ENCODE measurements at places on chromosomes 7 and 10.

- no peak for DNase-seq
Observed at GRCh38 chr7:1845536-1846311, 175.6 kb downstream of the ELFN1 start.

- DNase-seq: no peak
Observed at GRCh38 chr7:128053023-128053422, 21.8 kb upstream of the LRRC4 start.

DNA sequence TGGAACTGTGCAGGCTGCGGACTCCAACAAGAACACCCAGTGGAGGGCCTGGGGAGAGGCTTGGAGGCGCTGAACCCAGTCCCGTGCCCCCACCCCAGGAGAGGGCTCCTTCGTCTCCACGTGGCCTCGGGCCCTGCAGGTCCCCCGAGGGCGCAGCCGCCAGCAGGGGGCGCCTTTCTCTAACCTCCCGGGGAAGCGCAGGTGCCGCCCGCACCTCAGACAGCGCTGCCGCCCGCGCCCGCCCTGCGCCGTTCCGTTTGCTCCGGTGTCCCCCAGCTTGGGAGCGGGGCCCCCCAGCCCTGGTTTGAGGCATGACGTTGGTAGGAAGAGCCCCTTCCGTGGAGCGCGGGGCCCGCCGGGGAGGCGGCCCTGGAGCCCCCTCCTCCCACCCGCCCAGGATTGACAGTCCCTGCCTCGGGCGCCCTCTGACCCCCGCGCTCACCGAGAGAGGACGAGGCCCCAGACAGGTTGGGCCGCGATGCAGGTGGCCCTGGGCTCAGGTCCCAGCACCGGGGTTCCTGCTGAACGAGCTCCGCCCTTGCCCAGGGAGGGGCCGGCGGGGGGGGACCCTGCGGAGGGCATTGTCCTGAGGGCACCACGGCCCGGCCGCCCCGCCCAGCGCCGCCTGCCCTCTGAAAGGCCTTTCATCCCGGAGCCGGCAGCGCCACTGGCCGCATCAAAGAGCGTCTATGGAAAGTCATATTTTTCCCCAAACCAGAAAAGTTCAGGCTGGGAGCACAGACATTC, 42.8 kb downstream of the FOXL3 start:
- DNase-seq: peak; percentile 98

DNA sequence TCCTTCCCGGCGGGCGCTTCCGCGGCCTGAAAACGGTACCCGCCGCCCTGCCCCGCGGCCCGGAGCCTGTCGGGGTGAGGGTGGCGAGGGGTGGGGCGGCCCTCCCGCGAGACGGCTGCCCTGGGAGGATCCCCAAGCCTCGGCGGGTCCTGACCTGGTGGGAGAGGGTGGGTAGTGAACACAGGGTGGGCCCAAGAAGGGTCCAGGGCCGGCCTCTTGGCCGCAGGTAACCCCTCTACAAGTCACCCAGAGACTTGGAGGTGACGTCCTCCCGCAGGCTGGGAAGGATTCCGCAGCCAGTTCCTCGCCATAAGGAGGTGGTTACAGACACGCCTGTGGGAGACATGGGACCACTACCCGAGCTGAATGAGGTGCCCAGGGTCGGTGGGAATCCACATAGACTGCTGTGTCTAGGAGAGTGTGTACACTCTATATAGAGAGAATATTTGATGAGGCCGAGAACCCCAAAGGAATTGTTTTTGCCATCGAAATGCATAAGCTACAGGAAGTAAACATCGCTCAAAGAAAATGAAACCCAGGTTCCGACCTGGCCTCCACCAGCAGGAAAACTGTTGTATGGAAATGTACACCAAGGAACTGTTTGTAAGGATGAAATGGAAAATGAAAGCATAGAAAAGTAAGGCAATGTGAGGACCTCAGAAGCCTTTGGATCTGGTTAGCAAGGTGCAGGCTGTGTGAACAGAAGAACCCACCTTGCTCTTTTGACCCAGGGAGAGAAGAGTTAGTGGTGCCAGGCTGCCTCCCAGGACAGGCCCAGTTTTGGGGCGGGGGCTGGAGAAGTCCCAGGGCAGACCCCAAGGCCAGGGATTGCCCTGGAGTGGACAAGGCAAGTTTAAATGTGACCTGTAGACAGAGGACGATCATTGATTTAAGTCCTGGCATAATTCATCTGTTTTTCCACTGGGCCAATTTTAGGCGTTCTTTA, 659 bp downstream of the OPTN start:
- peak; percentile 56 for DNase-seq

- no peak for DNase-seq
Observed at GRCh38 chr10:79099898-79100448, 31.2 kb downstream of the ZMIZ1 start.

DNA sequence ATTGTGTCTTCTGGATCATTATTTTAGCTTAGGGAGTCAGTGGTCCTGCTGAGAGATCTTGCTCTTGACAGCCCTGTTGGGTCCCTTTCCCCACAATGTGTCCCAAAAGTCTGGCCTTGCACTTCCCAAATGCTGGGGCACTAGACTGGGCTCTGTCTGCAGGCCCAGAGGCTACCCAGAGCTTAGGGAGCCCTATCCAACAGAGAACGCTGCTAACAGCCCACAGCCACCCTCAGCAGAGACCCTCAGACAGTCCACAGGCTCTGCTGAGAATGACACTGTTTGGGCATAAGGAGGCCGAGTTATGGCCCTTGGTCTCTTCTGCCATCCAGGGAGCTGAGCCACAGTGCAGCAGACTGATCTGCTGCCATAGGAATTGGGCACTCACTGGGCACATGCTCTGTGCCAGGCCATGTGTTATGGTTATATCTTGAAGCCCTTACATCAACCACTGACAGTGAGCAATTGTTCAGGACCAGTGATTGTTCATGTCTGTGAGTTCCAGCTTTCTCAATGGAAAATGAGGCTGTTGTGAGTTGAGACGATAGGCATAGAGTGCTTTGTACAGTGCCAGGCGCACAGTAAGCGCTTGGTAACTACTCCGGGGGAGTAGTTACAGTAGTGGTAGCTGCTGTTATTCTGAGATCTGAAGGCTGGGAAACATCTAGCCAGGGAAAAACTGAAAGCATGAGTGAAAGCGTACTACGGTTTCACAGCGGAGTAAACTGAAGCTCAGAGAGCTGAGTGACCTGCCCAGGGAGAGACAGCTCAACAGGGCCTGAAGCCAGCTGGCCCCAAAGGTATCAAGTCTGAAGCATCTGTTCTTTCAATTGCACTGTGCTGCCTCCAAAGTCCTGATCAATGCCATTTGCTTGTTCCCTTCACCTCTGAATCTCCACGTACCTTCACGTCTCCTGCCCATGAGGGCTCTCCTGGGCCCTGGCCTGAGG, 77.6 kb upstream of the PRLHR start:
- no peak for DNase-seq

- no peak for DNase-seq
Observed at GRCh38 chr7:138958391-138958956, 22.7 kb downstream of the KIAA1549 start.

GRCh38 chr7:25752967-25753791, 398.8 kb upstream of the NFE2L3 start:
- no peak for DNase-seq

DNA sequence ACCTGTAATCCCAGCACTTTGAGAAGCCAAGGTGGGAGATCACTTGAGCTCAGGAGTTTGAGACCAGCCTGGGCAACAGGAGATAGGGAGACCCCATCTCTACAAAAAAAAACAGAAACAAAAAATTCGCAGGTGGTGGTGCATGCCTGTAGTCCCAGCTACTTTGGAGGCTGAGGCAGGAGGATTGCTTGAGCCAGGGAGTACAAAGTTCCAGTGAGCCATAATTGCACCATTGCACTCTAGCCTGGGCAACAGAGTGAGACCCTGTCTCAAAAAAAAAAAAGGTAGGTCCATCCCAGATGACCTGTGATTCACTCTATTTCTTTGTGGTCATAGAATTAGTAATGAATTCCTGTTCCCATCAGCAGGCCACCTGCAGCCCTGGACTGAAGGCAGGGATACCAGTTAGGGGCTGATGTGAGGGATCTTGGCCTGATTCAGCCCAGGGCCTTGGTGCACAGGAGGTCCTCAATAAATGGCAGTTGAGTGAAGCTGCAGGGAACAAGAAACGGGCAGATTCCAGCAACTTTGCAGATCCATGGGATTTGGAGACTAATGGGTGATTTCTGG, at the start of gene MYH16:
Gene MYH16 (plus strand): TSS at position 364 of the 570 bp plus-strand sequence.
- no peak for DNase-seq

- DNase-seq: no peak
Observed at GRCh38 chr7:142870566-142871259, 14.8 kb downstream of the TRPV6 start.

GRCh38 chr10:12921163-12921562, 80.3 kb downstream of the CCDC3 start:
- no peak for DNase-seq

DNA sequence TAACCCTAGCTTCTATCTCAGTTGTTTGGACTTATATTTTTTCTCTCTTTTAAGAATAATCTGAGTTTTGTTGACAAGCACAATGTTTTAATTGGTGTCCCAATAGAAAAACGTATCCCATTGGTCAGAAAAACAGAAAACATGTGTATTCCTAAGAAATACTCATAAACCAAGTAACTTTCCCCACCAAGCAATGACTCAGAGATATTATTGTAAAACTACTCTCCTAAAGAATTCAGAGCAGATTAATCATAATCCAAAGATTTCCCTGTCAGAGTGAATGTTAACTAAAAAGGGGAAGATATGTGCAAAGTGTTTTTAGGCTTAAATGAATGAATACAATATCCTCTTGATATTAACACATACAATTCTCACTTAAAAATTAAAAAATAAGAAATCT, 29.4 kb upstream of the MBL2 start:
- no peak for DNase-seq

GRCh38 chr7:149883452-149883861, 9.7 kb downstream of the ATP6V0E2 start:
- DNase-seq: peak; percentile 71

- DNase-seq: no peak
Observed at GRCh38 chr7:111333010-111333409, 229.3 kb downstream of the IMMP2L start.

DNA sequence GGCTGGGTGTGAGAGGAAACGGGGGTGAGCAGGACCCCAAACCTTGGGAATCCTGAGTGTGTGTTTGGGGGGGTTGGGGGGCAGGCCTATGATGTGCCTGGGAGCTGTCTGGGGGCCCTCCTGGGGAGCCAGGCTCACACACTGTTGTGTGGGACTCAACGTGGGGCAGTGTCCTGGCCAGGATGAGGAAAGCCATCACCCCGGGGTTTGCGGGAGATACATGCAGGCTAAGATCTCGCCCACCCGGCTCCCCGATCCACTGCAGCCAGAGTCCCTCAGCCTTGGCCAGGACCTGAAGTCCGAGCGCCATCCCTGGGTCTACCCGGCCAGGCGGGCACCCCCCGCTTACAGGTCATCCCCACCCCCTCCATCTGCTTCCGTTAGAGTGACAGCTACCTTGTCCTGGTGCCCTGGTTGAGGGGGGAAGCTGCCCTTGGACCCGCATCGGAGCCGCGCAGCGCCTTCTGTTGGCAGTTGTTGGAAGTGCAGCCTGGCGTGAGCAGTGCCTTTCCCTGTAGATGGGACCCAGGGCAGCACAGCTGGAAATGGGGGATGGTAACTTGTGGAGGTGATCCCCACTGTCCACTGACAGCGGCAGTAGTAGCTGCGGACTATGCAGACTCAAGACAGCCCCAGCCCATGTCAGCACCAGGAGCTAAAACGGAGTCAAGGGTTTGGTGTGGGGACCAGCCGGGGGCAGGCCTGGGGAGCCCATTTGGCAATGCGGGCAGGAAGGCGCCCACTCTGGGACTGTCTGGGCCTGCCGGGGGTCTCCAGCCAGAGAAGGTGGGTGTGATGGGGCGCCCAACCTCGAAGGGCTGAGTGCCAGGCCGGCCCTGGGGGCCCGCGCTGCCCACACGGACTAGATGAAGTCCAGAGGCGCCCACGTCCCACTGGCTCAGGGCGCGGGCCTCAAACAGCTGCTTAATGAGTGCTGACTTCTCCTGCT, 885.6 kb upstream of the ZNF722 start:
- DNase-seq: no peak

DNA sequence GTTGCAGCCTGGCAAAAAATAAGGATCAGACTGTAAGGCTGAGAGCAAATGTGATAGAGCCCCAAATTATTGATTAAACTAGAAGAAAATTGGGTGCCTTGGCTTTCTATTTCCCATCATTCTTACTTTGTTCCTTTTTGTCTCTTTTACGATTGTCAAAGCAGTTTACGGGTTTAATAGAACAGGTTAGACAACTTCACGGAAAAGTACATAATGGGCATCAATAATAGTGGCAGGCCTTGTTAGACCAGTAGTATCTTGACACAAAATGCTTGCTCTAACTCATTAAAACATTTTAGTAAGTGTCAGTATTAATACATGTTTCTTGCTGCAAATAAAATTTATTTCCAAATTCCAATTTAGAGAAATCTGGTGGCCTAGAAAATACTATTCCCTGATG, 14.5 kb upstream of the GGCT start:
- DNase-seq: no peak

- DNase-seq: no peak
Observed at GRCh38 chr10:131775433-131775832, 125.4 kb upstream of the PPP2R2D start.

DNA sequence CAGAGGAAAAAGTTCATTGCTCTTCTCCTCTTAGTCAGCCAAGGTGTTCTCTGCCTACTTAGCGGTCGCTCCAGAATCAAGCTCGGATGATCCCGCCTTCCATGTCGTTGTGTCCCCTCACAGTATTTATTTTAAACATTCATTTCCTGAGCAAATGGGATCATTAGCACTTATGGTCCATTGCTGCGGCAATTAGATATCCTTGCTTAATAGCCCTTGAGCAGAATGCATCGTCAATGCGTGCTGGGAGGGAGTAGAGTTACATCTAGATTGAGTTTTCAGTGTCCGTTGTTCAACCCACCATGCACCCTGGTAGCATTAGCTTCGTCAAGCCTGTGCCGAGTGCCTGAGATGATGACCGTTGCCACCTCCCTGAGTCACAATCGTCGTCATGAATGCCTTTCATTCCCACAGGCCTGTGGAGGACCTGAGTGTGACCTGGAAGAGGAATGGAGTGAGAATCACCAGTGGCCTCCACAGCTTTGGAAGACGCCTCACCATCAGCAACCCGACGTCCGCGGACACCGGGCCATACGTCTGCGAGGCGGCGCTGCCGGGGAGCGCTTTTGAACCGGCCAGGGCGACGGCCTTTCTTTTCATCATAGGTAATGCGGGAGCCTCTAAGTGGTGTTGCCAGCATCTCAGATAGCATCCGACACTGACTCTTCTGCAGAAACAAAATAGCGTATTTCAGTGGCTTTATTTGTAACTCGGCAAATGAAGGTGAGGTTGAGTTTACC, 650.4 kb downstream of the SDK1 start:
- DNase-seq: no peak

DNA sequence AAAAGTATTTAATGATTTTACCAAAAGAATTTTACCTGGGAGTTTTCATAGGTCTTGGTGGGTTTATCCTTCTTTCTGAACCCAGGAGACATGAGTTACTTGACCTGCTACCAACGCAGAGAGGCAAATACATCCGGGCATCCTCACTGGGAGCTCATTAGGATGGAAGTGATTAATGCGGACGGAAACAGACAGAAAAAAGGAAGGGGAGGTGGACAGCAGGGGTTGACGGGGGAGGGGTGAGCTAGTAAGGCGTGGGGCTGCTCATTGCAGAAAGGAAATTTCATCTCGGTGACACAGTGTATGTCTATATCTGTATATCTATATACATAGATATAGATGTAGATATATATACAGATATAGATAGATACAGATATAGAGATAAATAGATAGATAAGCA, 408.2 kb upstream of the ADARB2 start:
- DNase-seq: no peak
